ENCODE measurements at places on chromosomes 16 and 17.

- no peak for DNase-seq
Measured at GRCh38 chr16:4114257-4115208, 1.7 kb downstream of the ADCY9 start.

DNA sequence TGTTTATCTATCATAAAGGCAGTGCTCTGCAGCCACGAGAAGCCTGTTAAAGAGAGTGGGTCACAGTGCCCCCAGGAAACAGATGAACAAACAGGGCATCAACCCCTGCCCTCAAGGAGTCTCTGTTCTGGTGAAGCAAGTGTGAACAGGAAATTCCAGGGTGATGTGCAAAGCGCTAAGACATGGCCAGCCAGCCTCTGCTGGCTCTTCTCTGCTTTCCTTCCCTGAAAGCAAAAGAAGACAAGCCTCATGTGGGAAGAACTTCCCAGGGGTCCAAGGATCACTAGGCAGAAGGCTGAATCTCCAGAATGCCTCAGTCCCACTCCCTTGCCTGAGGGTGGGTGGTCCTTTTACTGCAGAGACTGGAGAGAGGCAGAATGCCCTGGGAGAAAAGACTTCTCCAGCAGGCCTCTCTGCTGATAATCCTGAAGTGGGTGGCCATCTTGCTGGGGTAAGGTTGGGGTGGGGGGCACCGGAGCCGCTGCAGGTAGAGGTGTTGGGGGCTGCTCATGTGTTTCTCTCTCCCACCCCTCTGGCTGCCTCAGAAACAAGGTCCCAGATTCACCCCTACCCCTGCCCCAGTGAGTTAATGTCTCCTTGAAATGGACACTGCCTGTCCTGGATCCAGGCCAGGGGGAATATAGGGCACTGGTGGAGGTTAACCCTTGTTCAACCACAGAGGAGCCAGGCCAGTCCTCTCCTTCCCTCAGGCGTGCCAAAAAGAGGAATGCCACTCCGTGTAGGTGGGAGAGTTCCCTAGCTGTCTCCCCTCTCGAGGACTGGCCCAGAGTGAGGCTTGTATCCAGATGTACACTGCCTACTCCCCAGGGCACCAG is 2.4 kb downstream of the ANKRD13B start:
- no peak for DNase-seq

GRCh38 chr17:27323538-27324215 is 29.8 kb downstream of the WSB1 start:
- no peak for DNase-seq

DNA sequence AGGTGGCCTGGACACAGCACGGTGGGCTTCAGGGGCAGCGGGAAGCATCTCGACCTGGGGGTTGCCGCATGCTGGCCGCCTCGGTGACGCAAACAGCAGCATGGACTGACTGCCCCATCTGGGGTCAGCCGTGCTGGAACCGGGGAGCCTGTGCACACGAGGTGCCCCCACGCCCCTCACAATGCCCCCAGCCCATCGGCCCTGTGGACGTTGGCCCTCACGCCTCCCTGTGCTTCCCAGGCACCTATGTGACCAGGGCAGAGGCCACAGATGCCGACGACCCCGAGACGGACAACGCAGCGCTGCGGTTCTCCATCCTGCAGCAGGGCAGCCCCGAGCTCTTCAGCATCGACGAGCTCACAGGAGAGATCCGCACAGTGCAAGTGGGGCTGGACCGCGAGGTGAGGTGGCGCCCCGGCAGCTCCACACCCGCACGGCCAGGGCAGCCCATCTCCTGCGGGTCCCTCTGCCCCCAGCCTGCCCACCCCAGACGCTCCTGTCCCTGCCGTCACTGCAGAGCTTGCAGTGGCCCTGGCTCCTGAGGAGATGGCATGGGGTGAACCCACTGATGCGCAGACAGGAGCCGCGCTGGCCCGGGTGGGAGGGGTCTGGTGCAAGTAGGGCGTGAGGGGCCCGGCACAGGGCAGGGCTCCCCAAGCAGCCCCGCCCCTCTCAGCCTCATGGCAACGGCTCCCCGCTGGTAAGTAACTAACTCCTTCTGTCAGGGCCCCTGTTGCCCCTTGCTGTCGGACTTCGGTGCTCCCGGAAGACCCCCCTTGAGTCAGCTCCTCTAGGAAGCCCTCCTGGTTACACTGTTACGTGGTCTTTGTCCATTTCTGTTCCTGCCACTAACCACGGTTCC is 13.6 kb downstream of the CDH15 start:
- DNase-seq = no peak

GRCh38 chr16:89969741-89970410 is 21.3 kb downstream of the DEF8 start:
- DNase-seq = no peak

GRCh38 chr16:4212211-4212933 is 29.5 kb downstream of the SRL start:
- no peak for DNase-seq

DNA sequence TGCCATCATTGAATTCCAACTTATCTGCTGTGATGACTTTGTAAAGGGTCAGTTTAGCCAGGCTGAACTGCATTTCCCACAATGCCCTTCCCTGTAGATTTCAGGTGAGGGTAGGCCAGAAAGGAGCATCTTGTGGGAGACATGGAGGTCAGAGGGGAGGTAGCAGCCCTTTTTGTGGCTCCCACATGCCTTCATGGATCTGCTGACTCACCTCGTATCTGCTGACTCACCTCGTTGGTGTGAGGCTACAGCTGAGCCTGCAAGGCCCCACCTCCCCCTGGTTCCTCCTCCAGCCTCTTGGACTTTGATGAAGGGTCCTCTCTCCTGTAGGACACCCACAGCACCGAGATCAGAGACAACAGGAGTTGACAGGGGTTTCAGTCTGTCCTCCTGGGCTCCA is 102.5 kb downstream of the SALL1 start:
- no peak for DNase-seq

- no peak for DNase-seq
Measured at GRCh38 chr16:50697881-50698767, 4.7 kb downstream of the NOD2 start.

DNA sequence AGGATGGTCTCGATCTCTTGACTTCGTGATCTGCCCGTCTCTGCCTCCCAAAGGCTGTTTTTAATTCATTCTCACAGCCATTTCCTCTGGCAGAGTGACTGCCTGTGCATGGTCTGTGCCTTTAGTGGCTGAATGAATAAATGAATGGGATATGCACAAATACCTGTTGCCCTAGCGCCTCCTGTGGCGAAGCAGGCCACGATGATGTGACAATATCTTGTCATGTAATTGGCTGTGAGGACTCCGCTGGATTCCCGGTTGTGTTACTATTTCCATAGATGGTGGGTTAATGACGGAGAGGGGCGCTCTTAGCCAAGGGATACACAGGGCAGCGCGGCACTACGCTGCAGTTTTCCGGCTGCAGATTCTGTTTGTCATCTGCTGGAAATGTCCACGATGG is 26.8 kb upstream of the ENDOV start:
- no peak for DNase-seq

DNA sequence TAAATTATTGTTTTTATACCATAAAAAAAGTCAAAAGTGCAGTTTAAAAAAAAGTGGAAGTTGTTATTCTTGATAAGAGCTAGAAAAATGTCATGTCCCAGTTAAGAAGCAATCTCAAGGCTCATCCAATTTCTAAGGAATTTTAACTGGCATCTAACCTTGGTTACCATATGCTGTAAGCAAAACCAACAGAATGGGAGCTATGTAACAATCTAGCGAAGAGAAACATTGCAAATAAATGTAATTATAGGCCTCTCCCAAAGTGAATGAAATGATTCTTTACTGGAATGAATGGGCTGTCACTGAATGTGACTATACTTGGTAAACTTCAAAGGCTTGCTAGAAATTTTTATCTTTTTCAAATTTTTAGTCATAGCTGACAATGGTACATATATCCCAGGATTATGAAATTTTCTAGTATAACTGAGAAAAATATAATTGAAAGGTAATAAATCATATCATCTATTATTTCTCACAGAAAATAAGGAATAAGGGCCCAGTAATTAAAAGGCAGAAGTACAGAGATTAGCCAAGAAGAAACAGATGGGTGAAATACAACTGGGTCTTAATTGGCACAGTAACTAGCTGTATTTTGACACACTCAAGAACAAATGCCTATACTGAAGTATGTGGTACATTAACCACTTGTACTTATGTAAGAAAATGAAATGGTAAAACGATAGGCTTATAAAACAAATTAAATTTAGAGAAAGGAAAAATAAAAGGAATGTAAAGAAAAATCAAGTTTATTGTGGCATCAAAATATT is 61.5 kb downstream of the NETO2 start:
- DNase-seq = no peak

All from activated T-helper 1 cell treated with Interleukin-2 at 50 U/mL for 16 hours (primary cell).